ENCODE measurements at places on chromosomes 5 and 9.

- DNase-seq: no peak
Observed at GRCh38 chr5:106269252-106269843, 1401.4 kb downstream of the EFNA5 start.

GRCh38 chr9:129722913-129723312, 29.9 kb downstream of the PTGES start:
- DNase-seq: no peak

DNA sequence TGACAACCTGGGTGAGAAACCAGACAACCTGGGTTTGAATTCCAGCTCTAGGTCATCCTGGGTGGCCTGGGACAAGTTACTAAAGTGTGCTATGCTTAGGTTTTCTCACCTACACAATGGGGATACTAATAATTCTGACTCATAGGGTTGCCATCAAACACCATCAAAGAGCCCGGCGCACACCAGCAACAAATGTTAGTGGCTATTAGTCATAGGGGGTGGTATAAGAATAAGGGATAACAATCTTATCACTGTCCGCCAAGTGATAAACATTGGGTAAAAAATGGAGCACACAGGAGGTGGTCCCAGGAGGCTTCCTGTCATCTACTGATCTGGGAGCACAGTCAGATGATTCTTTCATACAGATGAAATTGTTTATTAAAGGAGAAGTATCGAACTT, 61.4 kb upstream of the AFAP1L1 start:
- peak; percentile 29 for DNase-seq

DNA sequence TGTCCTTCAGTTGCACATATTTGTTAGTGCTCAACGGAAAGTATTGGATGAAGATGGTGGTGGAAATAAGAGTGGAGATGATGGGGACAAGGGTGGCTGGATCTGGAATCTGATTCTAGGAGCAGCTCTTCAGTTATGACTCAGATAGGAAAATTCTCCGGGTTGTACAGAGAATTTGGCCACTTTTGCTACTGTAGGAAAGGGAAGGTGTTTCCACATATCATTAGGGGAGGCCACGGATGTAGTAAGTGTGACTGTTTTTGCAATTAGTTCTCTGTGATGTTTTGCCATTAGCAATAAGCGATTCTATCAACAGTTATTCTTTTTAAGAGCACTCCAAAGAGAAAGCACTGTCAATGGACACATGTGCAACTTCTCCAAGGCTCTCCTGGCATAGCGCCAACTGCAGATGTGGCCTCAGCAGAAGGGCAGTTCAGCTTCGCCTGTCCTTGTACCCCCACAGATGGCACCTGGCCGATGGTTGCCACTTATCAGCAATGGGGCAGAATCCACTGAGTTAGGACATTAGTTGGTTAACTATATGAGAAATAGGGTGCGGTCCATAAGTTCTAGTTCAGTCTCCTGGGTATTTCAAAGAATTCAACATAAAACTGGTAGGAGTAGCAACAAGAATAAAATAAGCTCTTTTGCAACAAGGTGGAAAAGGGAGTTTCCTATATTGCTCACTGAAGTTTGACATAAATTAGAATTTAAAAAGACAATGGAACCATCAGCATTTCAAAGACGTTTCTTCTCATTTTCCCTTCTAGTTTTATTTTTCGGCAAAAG, 96.3 kb downstream of the ARSB start:
- DNase-seq: no peak

- DNase-seq: peak; percentile 62
Observed at GRCh38 chr5:43425983-43426382, 13.8 kb upstream of the CCL28 start.

- DNase-seq: no peak
Observed at GRCh38 chr5:172939071-172939470, 20.2 kb upstream of the RPL26L1 start.
